Activated T-helper 17 cell treated with anti-CD3 and anti-CD28 coated beads, Interleukin-2, amount 50 U/mL, for 72 hours (primary cell): ENCODE measurements at places on chromosomes 16 and 17. TPM values are rescaled to one million over a fixed set of nuclear protein-coding genes. Genes with fewer than 3 reads are reported as not detected.

DNA sequence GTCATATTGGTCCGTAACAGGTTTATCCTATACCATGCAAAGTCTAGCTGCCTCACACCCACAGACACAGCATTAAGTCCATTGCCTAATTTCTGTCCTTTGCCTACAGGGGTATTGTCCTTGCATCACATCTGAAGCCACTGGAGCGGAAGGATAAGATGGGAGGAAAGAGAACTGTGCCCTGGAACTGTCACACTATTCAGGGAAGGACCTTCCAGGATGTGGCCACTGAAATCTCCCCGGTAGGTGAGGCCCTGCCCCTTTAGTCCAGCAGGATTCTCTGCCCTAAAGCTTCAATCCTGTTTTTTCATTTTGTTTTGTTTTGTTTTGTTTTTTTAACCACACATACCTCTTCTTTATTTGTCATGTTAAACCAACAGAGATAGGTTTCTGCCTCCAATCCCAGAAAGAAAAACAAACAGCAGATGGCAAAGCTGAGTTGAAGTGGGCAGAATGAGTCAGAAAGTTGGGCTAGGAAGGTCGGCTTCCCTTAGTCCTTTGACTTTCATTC, 2.2 kb upstream of the EFTUD2 start:
- no peak for ATAC-seq

- ATAC-seq = no peak
Measured at GRCh38 chr17:47279062-47279801, 25.6 kb downstream of the ITGB3 start.

Gene TBKBP1
- total RNA-seq = 6.3 TPM

GRCh38 chr17:2157675-2158395, 102.9 kb downstream of the HIC1 start:
- no peak for ATAC-seq

GRCh38 chr17:7004398-7005253, 7.8 kb upstream of the RNASEK start:
- peak; percentile 99 for ATAC-seq

DNA sequence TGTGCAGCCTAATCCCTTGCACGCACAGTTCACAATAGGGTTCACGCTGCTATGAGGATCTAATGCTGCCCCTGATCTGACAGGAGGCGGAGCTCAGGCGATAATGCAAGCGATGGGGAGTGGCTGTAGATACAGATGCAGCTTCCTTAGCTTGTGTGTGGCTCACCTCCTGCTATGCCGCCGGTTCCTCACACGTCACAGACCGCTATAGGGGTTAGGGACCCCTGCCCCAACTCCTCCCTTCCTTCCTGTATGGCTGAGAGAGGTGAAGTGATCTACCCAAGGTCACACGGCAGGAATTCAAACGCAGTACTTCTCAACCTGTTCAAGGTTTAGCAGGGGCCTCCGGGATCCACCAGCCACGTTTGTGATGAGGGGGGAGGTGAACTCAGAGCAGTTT, 13.4 kb upstream of the PLLP start:
- ATAC-seq = no peak

Gene TP53TG3
- not detected for total RNA-seq

DNA sequence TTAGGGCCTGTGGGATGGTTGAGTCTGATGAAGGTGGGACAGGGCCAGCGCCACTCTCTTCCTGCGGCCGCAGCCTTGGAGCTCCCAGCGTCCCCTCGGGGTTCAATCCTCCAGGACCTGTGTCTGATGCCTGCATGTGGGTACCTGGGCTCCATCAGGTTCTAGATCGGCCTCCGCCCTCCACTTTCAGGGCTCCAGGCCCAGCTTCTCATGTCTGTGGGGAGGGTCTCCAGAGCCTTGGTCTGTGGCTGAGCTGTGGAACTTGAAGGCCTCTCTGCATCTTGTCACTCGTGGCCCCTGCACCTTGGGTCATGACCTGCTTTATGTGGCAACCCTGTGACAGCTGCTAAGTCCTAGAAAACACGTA, 89.8 kb upstream of the ZNF750 start:
- ATAC-seq = no peak

GRCh38 chr16:11390573-11391495, 45.6 kb downstream of the RMI2 start:
- ATAC-seq = no peak

DNA sequence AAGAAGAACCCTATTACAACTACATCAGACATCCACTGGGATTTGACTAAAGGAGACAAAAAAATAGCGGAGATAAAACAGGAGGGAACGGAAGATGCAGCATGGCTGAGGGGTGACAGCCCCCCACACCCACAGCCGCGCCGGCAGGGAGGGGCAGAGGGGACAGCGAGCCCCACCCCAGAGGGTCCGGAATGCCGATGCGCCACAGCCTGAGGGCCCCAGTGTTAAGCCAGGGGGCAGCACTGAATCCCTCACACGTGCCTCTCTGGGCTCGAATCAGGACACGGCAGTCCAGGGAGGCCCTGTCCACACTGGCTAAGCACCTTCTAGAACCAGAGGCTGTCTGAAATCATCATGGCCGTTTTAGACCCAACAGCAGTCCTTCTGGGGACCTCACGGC, 18.8 kb downstream of the MAP1LC3B start:
- ATAC-seq = no peak

DNA sequence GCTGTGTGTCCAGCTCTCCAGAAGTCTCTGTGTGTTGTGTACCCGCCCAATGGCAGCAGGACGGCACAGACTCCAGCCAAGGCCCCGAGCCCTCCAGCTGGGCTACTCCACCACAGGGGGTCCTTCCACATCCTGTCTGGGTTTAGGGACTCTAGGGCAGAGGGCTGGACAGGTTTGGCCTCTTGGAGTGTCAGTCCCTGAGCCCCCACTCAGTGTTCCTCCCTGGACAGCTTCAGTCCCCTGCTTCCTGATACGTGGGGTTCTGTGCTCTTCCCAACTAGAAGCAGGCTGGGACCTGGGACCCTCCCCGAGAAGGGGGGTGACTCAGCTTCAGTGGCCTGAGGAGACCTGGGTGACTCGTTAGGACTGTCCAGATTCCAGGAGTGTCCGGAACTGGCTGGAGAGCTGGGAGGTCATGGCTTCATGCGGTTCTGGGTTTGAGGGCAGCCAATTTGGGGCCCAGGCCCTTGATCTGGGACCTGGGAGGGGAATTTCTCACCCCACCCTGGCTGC, 4.2 kb downstream of the CDK3 start:
- no peak for ATAC-seq
